Tibial nerve (tissue), 4 donors: ENCODE measurements at places on chromosomes 2 and 18. TPM values are rescaled to one million over a fixed set of nuclear protein-coding genes. Genes with fewer than 3 reads are reported as not detected.

The SCYGR4 gene
- total RNA-seq: not detected

The CCDC141 gene
- total RNA-seq: 7.7 TPM

The STAT4 gene
- total RNA-seq: 0.39 TPM

DNA sequence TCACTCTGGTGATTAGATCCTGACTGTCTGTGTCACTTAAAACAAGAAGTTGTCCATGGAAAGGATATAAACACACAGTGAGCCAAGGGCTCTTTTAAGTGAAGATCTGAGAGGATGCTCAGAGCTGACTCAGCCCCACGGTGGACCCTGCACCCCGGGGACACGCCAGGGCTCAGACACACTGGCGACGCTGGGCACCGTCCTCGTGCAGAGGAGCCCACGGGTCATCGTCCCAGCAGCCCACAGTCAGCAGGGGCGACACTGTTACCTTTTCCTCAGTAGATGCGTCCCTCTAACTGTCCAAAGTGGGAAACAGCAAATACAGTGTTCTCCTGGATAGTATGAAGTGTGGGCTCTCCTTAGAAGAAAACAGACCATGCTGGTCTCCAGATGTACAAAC is 225.6 kb downstream of the HDAC4 start:
- H3K4me3 ChIP-seq: no peak overlapping the region
- no peak for DNase-seq
- H3K4me1 ChIP-seq: no peaks in the 10 kb centered on the region
- no peak overlapping the region for H3K27ac ChIP-seq
- H3K36me3 ChIP-seq: peaks cover 82% of the 10 kb centered on the region
- no peaks in the 10 kb centered on the region for H3K27me3 ChIP-seq

GRCh38 chr2:150742094-150742493 is 254.6 kb upstream of the RND3 start:
- H3K27me3 ChIP-seq: no peaks in the 10 kb centered on the region
- H3K4me1 ChIP-seq: no peaks in the 10 kb centered on the region
- H3K4me3 ChIP-seq: no peak overlapping the region
- no peak overlapping the region for H3K27ac ChIP-seq
- DNase-seq: no peak

DNA sequence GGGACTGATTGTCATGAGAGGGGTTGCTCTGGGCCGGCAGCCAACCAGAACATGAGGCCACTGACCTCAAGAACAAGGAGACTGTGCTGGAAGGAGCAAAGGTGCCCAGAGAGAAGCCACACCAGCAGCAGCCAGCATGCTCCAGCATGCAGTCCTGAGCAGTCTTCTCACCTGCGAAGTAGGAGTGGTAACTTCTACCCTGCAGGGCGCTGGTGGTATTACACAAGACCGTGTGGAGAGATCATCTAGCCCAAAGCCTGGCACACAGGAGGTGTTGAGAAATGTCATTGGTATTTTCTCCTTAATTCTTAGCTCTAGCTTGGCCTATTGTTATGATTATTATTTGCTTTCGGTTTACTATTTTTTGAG is 132.7 kb downstream of the TSN start:
- no peaks in the 10 kb centered on the region for H3K36me3 ChIP-seq
- H3K4me1 ChIP-seq: no peaks in the 10 kb centered on the region
- DNase-seq: no peak

GRCh38 chr2:177015356-177015923 is 197.2 kb upstream of the HNRNPA3 start:
- H3K36me3 ChIP-seq: no peaks in the 10 kb centered on the region
- no peaks in the 10 kb centered on the region for H3K4me1 ChIP-seq

DNA sequence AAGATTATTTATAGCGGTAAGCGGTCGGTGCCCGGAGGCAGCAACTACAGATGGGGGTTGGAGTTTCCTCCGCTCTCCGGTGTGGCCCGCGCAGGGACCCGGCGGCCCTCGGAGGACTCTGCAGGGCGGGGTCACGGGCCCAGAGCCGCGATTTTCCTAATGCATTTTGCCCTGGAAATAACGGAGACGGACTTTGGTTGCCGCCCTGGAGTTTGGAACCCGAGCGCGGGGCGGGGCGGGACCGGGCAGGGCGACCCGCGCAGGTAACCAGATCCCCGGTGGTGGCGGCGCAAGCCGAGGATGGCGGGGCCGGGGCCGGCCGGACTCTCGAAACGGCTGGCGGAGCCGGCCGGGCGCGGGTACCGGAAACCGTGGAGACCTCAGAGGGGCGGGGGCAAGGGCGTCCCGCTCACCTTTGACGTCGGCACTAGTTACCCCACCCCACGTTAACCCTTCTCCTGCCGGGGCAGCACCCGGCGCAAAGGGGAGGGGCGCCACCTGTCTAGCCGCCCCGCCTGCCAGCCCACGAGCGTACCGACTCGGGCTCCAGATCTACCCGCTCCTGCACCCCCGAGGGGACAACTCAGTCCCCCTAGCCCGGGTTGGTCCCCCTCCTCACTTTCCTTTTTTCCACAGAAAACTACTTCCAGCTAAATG is 2.9 kb downstream of the CYP26B1 start:
- H3K36me3 ChIP-seq: no peaks in the 10 kb centered on the region
- peaks cover 62% of the 10 kb centered on the region for H3K27me3 ChIP-seq
- peak; percentile 59 for DNase-seq
- peaks cover 53% of the 10 kb centered on the region for H3K4me1 ChIP-seq
- H3K4me3 ChIP-seq: peak overlapping the region; percentile 45

DNA sequence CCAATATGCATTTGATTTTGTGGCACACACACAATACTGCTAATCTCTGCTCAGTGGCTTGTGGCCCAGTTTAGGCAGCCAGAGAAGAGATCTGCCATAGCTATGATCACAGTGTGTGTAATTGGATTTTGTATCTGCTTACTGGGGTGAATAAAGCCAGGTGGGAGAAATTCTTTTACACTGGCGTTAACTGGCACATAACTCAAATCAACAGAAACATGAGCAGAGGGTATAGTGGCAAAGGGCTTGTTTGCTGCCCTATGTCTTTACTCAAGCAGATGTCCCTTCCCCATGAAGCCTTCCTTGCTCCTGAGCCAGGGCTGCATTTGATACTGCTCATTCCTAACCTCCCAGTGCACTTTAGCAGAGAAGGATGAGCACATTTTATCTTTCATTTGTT is 28.5 kb downstream of the STON1 start:
- H3K27me3 ChIP-seq: no peaks in the 10 kb centered on the region
- H3K27ac ChIP-seq: no peak overlapping the region
- no peaks in the 10 kb centered on the region for H3K36me3 ChIP-seq
- no peak overlapping the region for H3K4me3 ChIP-seq

The DTYMK gene
- 20.6 TPM for total RNA-seq

DNA sequence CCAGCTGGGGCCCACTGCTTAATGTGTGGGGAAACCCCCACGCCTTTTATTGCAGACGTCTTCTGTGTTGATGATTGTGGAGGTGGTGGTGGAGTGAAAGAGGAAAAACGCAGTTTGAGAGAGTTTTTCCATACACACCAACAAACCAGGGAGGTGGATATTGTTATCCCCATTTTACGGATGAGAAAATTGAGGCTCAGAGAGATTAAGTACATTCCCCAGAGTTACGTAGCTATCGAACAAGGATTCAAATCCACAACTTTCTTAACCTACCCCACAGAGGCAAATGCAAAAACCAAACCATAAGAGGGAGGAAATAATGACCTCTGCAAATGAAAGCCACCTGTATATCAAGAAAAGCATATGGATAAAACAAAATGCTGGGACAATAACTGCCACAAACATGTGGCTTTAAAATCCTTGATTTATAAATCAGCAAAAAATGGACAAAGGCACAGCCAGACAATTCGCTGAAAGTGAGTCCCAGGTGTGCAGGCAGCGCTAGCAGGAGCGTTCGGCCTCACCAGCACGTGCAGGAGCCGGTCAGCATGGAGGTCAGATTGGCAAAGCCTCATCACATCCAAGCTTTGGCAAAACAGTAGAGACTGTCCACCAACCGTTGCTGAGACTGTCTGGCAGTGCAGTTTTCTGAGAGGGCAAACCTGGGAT is 12.6 kb upstream of the RAB17 start:
- DNase-seq: no peak
- H3K4me1 ChIP-seq: no peaks in the 10 kb centered on the region
- no peaks in the 10 kb centered on the region for H3K36me3 ChIP-seq
- H3K27me3 ChIP-seq: no peaks in the 10 kb centered on the region
- no peak overlapping the region for H3K27ac ChIP-seq

GRCh38 chr2:45909677-45910191 is 258.3 kb downstream of the PRKCE start:
- no peak overlapping the region for H3K4me3 ChIP-seq
- no peaks in the 10 kb centered on the region for H3K36me3 ChIP-seq
- no peak for DNase-seq
- H3K27me3 ChIP-seq: no peaks in the 10 kb centered on the region

GRCh38 chr2:70460333-70460732 is 93.3 kb downstream of the TGFA start:
- H3K4me1 ChIP-seq: no peaks in the 10 kb centered on the region
- H3K27me3 ChIP-seq: no peaks in the 10 kb centered on the region
- H3K27ac ChIP-seq: no peak overlapping the region
- no peak overlapping the region for H3K4me3 ChIP-seq

- no peak overlapping the region for H3K4me3 ChIP-seq
- no peak overlapping the region for H3K27ac ChIP-seq
- H3K36me3 ChIP-seq: no peaks in the 10 kb centered on the region
- no peak for DNase-seq
These were observed 103.5 kb downstream of the UPP2 start for GRCh38 chr2:158205215-158205614.

DNA sequence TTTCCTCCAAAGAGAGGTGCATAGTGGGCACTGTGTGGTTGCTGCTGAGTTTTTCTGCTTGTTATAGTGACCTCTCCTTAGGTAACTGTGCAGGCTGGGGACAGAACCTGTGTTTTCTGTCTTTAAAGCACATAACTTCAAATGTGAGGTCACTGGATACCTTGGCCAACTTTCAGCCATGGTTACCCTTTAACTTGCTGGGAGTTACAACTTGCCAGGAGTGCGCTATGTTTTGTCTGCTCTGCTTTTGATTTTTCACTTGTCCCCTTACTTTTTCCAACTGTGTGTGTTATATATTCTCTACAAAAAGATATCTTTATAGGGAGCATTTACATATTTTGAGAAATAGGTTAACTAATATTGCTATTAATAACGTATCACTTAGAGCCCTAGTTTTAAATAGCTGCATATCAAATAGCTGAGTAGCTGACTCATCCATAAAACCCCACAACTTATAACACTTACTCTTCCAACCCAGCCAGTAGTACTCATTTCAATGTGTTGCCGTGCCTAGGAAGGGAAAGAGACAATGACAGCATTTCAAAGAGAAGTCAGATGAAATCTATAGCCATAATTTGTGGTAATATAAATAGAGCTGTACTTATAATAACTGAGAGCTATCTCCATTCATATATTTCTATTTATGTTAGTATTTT is 51.6 kb downstream of the DPP4 start:
- no peaks in the 10 kb centered on the region for H3K27me3 ChIP-seq
- H3K36me3 ChIP-seq: no peaks in the 10 kb centered on the region
- no peak overlapping the region for H3K27ac ChIP-seq
- no peak for DNase-seq
- H3K4me3 ChIP-seq: no peak overlapping the region
- H3K4me1 ChIP-seq: no peaks in the 10 kb centered on the region

- DNase-seq: no peak
- H3K4me1 ChIP-seq: no peaks in the 10 kb centered on the region
- H3K36me3 ChIP-seq: no peaks in the 10 kb centered on the region
These were observed 419.4 kb downstream of the MEIS1 start for GRCh38 chr2:66854298-66854697.

DNA sequence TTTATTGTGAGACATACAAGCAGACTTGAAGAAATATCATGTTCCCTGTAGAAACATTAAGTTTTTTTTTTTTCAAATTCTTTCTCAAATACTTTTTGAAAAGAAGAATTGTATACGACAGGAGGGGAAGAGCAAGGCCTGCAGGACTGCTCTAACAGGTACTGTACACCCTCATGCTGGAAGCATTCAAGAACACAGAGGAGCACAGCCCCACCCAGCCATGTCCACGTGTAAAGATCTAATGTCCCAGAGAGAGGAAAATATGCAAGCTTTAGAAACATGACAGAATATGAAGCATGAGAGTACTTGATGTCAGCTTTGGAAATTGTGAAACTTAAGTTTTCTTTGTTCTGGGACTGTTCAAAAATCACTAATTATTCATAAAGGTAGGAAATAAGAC is 191.6 kb downstream of the TTC32 start:
- no peaks in the 10 kb centered on the region for H3K27me3 ChIP-seq
- no peaks in the 10 kb centered on the region for H3K36me3 ChIP-seq
- no peak for DNase-seq
- no peaks in the 10 kb centered on the region for H3K4me1 ChIP-seq
- no peak overlapping the region for H3K27ac ChIP-seq
- no peak overlapping the region for H3K4me3 ChIP-seq

DNA sequence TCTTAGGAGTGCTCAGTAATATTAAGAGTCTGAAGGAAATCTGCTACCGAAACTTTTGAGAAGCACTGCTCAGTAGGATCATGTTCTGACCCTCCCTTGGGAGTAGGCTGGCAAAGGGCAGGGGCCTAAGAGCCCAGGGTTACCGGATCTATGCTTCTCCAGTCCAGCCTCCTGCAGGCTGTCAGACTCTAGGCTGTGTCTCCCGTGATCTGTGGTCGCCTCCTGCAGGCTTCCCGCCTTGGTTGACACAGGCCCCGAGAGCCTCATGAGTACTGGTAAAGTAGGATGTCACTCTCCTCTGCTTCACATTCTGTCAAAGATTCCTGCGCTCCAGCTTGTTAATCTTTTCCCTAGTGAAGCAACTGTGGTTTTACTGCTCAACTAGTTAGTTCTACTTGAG is 647.8 kb upstream of the RAB6C start:
- H3K27ac ChIP-seq: no peak overlapping the region
- DNase-seq: no peak
- no peaks in the 10 kb centered on the region for H3K4me1 ChIP-seq
- no peak overlapping the region for H3K4me3 ChIP-seq
- H3K36me3 ChIP-seq: no peaks in the 10 kb centered on the region

DNA sequence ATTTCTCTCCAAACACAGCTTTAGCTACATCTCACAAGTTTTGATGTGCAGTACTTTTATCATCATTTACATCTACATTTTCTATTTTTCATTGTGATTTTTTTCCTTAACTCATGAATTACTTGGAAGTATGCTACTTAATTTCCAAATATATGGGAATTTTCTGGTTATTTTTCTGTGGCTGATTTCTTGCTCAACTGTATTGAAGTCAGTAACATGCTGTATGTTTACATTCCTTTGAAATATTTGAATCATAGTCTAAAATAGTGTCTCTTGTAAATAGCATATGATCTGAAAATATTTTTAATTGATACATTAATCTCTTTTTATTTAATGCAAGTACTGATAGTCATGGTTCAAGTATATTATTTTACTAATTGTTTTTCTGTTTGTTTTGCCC is 26.0 kb upstream of the GALNT5 start:
- no peak overlapping the region for H3K27ac ChIP-seq
- no peak overlapping the region for H3K4me3 ChIP-seq
- DNase-seq: no peak
- no peaks in the 10 kb centered on the region for H3K36me3 ChIP-seq

The GAD1 gene
- not detected for total RNA-seq

- H3K27ac ChIP-seq: no peak overlapping the region
- peak overlapping the region; percentile 18 for H3K4me3 ChIP-seq
- no peak for DNase-seq
- H3K4me1 ChIP-seq: no peaks in the 10 kb centered on the region
- no peaks in the 10 kb centered on the region for H3K36me3 ChIP-seq
These were observed 524 bp downstream of the ANKRD30B start for GRCh38 chr18:14748496-14748895.
